ENCODE measurements at places on chromosomes 5 and 9.

- no peak for DNase-seq
Observed at GRCh38 chr5:67957374-67957773, 258.2 kb upstream of the PIK3R1 start.

DNA sequence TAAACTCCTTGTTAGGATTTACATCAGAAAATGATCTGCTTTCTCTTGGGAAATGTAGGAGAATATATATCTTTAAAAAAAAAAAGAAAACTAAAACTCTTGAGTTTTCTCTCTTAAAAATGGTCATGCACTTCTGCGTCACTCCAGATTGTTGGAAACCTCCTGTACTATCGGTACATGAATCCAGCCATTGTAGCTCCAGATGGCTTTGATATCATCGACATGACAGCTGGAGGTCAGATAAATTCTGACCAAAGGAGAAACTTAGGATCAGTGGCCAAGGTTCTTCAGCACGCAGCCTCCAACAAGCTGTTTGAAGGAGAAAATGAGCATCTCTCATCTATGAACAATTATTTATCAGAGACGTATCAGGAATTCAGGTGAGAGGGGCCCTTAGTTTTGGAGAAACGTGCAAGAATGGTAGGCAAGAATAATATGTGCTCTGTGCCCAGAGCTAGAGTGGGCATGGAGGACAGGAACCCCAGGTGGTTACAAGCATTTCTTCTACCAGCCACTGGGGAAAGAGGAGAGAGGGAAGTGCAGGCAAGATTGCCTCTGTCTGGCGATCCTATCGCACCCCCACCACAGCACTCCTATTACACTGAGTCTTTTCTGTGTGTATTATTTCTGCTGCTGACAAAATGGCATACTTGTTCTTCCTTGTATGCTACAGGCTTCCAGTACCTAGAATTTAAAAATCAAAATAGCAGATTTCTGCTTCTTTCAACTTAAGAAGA, 41.4 kb upstream of the F2R start:
- no peak for DNase-seq

- DNase-seq = no peak
Observed at GRCh38 chr5:145838276-145838675, 3.1 kb upstream of the PRELID2 start.

GRCh38 chr5:135881244-135881643, 14.4 kb downstream of the IL9 start:
- no peak for DNase-seq

GRCh38 chr9:97628668-97629067, 4.5 kb downstream of the TSTD2 start:
- DNase-seq = no peak

DNA sequence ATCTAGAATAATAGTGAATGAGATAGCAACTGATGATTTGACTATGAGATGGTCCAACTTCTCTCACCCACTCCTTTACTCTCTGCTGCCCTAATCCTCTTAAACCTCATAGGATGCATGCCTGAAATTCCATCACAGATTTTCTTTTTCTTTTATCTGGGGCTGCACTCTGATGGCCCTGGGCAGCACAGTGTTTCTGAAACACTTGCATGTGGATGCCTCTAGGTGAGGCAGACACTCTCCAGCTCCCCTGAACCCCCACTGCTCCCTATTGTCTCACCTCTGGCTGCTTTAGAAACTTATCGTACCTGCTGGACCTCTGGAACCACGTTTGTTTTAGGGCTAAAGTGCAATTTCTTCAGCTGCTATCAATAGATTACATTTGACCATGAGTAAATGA, 67.5 kb downstream of the HTR4 start:
- DNase-seq = no peak

- DNase-seq = no peak
Observed at GRCh38 chr9:105026451-105026850, 98.5 kb upstream of the ABCA1 start.
